ENCODE measurements at places on chromosomes 5 and 9.
A peak's percentile ranks its signal among the peaks of the same experiment; 100 is the strongest.

GRCh38 chr9:119873877-119874276 is 504.6 kb upstream of the BRINP1 start:
- DNase-seq, result no peak

- DNase-seq, result no peak
Observed at GRCh38 chr9:121345070-121345469, 25.0 kb downstream of the STOM start.

DNA sequence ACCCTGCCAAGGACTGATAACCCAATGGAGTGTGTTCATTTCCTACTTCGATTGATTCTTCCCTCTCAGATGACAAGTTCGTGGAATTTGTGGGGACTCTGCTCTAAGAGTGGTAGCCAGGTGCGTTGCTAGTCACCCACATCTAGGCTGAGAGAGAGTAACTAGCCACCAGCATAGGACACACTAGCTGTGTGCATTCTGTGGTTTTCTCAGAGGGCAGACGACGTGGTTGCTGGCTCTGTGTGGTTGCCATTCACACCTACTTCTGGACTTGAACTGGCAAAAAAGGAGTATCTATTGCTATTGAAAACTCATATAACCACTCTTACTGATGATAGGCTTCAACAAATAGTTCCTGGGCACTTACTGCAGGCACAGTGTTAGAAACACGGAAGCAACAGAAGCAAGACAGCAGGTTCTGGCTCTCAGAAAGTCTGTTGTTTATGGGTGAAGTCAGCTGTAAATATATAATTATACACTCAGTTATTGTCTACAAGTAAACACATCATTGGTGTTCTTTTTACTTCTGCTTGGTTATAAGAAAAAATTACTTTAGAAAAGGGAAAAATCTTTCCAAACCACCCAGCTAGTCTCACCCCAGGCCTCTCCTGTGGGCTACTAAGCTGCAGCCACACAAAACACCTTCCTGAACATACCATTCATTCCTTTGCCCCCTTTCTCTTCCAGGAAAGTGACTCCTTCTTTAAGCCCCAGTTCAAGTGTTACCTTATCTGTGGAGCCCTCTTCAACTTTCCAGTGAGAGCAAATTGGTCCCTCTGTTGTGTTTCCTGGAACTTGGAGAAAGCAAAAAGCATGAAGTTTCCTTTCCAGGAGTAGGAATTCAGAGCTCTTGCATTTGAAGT is 151.1 kb upstream of the HAPLN1 start:
- DNase-seq, result no peak

- no peak for DNase-seq
Observed at GRCh38 chr5:64595031-64595855, 89.4 kb downstream of the RGS7BP start.

DNA sequence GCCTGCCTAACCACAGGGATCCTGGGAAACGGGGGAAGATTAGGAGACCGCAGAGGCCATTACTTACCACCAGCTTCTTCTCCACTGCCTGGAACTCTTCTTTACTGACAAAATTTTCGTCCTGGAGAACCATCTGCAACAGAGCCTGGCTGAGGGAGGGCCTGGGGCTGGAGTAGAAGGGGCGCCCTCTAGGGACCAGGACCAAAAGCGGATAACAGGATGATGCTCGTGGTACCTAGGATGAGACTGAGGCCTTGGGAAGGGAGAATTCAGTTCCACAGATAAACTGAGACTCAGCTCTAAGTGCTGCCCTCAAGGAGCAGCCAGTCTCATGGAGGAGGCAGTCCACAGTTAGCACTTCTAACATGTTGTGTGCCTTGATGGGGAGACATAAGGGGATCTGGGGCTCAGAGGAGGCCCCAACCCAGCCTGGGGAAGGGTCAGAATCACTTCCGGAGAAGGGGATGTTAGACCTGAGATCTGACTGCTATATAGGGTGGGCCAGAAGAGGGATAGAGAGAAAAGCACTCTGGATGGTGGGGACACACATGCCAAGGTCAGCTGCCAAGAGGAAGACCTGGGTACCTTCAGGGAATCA is 1.2 kb downstream of the SPATA24 start:
- peak; percentile 23 for DNase-seq

DNA sequence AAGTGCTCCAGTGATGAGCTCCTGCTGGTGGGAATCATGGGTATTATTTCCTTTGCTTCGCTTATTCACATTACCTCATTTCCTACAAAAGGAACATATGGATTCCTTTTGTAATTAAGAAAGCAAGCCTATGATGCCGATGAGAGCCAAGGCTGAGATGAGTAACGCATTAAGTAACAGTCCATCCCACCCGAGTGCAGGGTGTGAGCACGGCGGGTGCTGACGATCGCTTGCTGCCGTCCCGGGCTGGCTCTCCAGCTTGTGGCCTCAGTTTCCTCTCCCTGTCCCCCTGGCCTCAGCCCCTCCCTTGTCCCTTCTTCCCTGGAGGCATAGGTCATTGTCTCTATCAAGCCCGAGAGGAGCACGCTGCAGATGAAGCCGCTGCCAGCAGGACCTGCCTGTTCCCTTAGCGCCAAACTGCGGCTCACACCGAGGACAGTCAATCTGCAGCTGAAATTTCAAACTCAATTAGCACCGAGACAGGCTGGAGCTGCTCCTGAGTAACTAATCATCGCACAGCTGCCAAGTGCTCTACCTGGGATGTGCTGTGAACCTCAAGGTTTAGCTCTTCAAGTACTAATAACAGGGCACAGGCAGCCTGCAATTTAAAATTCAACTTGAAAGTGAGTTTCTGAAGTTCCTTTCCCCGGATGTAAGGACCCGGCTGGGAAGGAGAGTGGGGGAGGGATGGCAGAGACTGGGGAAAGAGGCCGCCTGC is 115.2 kb upstream of the RAPGEF1 start:
- no peak for DNase-seq

DNA sequence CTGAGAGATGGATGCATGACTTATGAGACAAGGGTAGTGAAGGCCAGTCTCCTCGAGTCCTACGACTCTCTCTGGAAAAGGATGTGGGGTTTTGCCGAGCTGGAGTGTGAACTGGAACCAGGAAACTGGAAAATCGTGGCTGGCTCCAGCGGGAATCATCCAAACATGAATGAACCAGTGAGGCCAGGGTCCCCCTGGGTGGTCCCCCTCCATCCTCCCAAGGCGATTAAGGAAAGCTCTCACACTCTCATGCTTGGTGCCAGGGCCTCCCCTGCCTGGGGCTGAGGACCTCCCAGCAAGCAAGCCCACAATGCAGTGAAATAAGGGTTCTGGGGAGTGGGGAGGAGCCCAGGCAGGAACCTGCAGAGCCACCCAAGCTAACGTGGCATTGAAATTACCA is 9.6 kb upstream of the AMBP start:
- no peak for DNase-seq

- DNase-seq, result no peak
Observed at GRCh38 chr9:93520523-93520922, 55.9 kb upstream of the PHF2 start.

GRCh38 chr9:38030658-38031057 is 38.4 kb downstream of the SHB start:
- DNase-seq, result no peak

GRCh38 chr9:111914749-111915424 is 18.3 kb downstream of the UGCG start:
- DNase-seq, result no peak

DNA sequence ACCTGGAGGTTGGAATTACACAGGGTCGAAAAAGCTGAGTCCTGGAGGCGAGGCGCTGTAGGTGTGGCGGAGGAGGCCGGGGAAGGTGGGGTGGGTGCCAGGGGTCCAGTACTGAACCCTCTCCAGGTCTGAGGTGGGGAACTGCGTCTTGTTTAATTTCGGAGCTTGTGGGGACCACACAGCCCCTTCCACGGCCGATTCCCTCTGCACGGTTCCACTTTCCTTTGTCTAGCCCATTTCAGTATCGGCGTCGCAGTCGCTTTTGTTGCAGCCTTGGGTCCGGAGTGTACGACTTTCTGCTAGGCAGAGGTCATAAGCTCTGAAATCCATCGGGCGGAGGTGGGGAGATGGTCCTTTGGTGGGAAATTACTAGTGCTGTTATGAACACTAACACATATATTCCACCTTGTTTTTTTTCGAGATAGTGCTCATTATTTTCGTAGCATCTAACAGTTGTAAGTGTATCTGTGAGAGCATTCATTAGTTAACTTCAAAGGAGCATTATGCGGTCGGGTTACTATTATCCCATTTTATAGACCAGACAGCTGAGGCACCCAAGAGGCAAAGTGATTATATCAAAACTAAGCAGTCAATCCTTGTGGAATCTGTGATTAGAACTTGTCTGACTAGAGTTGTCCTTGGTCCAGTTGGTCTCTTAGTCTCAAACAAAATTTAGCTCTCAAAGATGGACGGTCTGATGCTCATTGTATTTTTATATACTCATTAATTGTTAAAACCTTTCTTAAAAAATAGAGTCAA is 737 bp downstream of the RNF180 start:
- peak; percentile 30 for DNase-seq

GRCh38 chr5:172855597-172856292 is 21.7 kb downstream of the ERGIC1 start:
- peak; percentile 59 for DNase-seq

GRCh38 chr5:36161361-36161760 is 9.4 kb downstream of the SKP2 start:
- DNase-seq, result no peak

DNA sequence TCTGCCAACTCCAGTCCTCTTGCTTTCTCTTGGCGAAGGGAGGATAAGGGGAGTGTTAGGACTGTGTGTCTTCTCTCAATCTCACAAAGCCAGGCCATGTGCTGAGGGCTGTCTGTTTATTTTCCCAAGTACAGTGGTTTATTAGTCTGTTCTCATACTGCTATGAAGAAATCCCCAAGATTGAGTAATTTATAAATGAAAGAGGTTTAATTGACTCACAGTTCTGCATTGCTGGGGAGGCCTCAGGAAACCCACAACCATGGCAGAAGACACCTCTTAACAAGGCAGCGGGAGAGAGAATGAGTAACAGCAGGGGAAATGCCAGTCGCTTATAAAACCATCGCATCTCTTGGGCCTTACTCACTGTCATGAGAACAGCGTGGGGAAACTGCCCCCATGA is 36.2 kb upstream of the CKS2 start:
- DNase-seq, result no peak

GRCh38 chr9:89533411-89534095 is 35.6 kb upstream of the SEMA4D start:
- DNase-seq, result no peak

- no peak for DNase-seq
Observed at GRCh38 chr5:43358301-43358700, 45.1 kb upstream of the HMGCS1 start.

- DNase-seq, result no peak
Observed at GRCh38 chr5:124544366-124545055, 201.9 kb downstream of the ZNF608 start.

GRCh38 chr9:101162231-101162630 is 133.7 kb downstream of the PLPPR1 start:
- no peak for DNase-seq

- DNase-seq, result no peak
Observed at GRCh38 chr9:106324053-106324585, 538.8 kb upstream of the ZNF462 start.

DNA sequence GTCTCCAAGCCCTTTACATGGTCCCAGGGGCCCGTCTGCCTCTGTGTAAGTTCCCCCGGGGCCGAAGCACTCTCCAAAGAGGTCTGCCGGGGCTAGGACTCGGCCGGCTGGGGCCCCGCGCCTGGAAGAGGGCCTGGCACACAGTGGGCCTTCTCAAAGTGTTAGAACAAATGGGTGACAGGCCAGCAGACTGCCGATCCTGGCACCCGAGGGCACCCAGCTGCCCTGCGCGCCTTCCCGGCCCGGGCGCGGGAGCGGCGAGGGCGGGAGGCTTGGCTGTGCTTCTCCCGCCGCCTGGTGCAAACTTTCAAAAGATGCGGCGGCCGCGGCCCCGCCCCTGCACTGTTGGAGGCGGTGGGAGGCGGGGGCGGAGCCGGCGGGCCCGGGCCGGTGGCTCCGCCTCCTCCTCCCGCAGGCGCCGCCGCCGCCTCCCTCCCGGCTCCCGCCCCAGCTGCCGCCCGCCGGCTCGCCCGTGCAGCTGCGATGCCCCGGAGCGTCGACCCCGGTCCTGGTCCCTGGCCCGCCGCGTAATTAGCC is at the start of gene NEURL1B:
NEURL1B (plus strand) TSS at position 442 of the 537 bp plus-strand sequence. CDS start 144 bp downstream, outside the sequence.
- DNase-seq, result peak; percentile 86

DNA sequence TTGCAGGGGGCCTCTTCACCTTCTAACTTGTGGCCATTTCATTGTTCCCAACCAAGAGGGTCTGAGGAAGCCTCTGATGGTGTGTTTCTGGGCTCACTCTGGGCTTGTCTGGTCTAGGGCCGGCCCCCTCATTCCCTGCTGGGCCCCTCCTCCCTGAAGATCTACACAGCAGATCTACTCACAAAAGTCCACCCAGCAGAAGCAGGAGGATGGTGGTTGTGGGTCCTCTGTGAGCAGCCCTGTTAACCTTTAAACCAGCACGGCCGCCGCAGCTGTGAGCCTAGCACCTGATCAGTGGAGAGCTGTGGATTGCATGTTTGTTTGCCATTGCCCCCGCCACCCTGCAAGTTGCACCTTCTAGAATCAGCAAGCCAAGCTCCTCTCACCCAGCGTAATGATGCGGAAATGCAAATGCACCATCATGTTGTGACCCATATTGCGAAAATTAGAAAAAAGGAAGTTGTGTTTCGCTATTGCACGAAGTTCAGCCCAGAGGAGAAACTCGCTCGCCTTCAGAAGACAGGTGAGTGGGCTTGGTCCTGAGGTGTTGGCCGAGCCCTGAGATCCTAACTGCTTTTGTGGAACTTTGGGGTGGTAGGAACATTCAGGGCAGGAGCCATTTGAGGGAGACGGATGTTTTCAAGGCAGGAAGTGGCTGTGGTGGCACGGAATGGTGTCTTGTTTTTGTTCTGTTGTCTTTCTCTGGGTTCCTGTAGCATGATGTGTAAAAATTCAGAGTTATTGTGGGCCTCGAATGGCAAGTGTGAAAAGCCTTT is 16.7 kb downstream of the FGD3 start:
- DNase-seq, result no peak

- no peak for DNase-seq
Observed at GRCh38 chr5:1545805-1546355, 22.1 kb upstream of the LPCAT1 start.

- DNase-seq, result no peak
Observed at GRCh38 chr5:170141636-170142035, 35.9 kb downstream of the FOXI1 start.

DNA sequence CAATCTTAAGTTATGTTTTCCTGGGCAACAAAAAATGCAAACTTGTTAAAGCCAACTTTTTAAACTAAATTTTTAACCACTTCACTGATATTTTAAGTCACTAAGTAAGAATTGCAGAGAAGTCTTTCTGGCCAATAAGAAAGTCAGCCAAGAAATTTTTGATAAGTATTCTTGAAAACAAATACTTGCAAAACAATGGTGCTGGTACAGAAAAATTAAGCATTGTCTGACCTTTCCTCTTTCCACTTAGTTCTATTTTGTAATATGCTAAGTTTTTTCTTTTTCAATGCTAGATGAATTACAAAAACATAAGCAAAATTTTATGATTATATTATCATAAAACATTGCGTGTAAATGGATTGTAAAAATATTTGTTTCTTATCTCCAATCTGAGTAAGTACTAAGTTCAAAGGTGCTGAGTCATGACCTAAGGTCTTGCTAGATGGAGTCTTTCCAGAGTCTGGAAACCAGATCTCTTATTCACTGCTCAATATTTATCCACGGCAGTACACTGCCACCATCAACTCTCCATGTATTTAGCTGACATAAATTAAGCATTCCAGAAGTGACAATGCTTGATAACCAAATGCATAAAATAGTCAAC is 139.7 kb downstream of the MEF2C start:
- DNase-seq, result no peak
